ENCODE measurements at places on chromosomes 12 and 14.
A peak's percentile ranks its signal among the peaks of the same experiment; 100 is the strongest.

DNA sequence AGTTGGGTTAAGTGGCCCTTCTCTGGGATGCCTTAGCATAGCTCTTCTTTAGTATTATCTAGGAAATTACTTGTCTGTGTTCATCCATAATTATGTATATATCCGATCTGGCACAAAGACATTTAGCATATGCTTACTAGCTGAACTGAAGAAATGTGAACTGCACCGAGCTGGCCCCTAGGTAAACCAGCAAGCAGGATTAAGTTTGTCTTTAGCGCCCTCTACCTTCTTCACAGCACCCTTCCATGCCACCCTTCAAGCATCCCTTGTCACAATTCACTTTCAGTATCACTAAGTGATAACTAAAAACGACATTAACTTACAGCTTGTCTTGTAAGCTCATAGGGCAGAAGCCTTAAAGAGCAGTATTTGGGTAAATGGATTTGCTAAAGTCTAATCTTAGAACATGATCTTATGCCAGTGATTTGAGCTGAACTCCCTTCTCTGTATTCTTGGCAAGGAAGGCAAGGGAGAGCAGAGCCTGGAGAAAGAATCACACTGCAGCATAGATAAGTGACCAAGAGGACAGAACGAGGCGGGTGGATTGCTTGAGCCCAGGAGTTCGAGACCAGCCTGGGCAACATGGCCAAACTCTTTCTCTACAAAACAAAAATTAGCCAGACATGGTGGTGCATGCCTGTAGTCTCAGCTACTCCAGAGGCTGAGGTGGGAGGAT is 2.6 kb upstream of the HAL start:
- peak; percentile 16 for DNase-seq

DNA sequence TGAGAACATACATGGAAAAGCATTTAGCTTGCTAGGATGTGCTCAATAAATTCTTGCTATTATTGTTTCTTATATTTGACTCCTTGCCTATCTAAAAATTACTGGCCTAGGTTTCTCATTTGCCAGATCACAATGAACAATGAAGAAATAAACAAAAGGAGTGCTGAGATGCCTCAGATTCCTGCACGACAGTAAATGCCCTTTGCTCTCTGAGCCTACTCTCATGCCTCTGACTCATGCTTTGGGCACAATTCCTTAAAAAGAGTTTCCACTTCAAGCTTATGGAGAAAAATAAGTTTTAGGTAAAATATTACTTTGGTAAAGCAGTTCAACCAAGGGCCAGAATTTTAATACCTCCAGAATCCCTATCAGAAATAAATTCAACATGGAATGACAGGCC is 30.9 kb downstream of the GRIN2B start:
- DNase-seq, result no peak

- no peak for DNase-seq
Measured at GRCh38 chr12:54956818-54957641, 27.5 kb downstream of the TESPA1 start.

GRCh38 chr12:130714091-130714590 is 2.0 kb downstream of the RIMBP2 start:
- DNase-seq, result no peak

DNA sequence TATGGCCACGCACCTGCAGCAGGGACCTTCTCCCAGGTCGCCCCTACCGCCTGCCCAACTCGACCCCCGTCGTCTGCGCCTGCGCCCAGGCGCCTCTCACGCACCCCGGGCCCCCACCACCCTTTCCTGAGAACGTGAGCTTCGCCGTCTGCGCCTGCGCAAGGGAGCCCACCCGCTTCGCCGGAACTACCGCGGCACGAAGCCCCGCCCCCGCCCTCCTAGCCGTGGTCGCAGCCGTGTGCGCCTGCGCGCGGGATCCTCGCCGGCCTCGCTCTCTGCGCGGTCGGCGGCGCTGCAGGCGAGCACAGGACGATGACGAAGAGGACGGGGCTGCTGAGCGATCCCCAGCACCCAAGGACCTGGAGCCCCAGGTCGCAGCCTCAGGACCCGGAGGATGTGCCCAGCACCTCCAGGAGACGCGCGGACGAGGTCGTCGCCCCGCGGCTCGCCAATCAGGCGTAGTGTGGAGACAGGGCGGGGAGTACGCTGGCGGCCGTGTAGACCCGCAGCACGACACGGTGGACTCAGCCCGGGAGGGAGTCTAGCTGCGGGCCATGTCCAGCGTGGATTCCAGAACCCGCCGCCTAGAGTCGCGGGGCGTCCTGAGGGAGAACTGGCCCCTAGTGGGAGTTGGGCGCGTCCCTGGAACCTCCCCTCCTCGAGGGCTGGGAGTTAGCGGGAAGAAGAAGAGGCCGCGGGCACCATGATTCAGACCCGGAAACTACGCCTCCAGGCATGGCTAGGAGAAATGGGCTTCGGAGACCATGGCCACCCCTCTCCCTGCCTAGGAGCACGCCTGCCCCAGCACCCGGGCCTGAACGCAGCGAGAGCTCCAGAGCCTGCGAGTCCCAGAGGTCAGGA is 1120.8 kb upstream of the TMEM132C start:
- DNase-seq, result no peak

GRCh38 chr12:117473856-117474255 is 112.4 kb upstream of the NOS1 start:
- no peak for DNase-seq

DNA sequence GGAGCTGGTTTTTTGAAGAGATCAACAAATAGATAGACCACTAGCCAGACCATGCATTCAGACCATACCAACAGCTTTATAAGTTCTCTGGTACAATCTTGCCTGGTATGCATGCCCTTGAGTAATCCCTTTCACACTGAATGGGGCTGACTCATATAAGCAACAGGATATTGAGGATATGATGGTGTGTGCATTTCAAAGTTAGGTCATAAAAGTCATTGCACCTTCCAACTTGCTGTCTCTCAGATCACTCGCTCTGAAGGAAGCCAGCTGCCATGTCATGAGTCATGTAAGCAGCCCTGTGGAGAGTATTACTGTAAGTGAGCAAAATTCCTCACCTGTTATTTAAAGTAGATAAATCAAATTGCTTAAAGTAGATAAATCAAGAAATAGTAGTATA is 45.0 kb upstream of the OR6J1 start:
- no peak for DNase-seq

DNA sequence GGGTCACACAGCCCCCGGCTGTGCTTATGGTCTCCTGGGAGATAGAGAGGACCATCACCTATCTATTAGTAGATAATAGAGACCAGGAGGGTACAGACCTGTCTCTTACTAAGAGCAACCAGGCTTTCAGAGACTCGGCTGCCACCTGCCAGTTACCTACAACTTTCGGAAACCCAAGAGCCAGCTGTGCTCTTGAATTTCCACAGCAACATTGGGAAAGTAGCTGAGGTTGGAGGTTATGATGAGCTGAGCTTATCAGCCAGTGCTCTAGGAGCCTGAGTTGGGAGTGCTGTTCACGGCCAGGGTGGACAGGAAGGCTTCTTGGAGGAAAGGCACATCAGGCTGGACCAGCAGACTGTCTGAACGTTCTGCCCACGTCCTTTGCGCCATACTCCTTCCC is 67.6 kb downstream of the RIN3 start:
- DNase-seq, result no peak

GRCh38 chr12:58341791-58342190 is 400.4 kb downstream of the ATP23 start:
- no peak for DNase-seq

GRCh38 chr14:76531821-76532318 is 155.9 kb downstream of the ESRRB start:
- no peak for DNase-seq

- DNase-seq, result no peak
Measured at GRCh38 chr14:40576880-40577478, 1029.7 kb upstream of the LRFN5 start.

DNA sequence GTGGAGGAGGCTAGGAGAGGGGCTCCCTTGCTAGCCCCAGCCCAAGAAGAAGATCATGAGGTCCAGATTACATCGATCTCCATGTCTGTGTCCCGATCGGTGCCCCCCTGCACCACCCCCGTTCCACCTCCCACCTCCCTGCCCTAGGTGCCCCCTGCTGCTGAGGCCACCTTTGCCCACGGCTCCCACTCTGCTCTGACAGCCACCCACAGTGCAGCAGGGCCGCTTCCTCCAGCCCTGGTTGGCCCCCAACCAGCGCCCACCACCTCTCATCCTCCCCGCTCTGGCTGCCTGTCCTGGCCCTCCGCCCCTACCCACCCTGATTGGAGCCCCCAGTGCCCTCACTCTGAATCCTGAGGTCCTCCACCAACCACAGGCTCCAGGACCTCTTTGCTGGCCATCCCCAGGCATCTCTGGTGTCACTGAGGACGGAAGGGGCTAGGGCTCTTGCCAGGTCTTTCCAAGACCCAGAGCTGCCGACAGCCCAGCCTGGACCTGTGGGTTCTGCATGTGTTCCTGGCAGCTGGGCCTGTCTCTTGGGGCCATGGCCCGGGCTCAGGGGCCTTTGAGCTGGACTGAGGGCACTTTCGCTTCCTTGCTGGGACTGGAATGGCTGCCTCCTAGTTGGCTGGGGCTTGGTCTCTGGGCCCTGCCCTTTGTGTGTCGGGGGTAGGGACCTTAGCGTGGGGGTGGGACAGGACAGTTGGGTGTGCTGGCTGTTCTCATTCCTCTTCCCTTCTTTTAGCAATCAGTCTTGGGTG is 7.2 kb upstream of the PLXNC1 start:
- no peak for DNase-seq

GRCh38 chr12:34347367-34347766 is 325.1 kb downstream of the ALG10 start:
- DNase-seq, result no peak

GRCh38 chr12:75489613-75490210 is 9.2 kb downstream of the GLIPR1 start:
- no peak for DNase-seq

DNA sequence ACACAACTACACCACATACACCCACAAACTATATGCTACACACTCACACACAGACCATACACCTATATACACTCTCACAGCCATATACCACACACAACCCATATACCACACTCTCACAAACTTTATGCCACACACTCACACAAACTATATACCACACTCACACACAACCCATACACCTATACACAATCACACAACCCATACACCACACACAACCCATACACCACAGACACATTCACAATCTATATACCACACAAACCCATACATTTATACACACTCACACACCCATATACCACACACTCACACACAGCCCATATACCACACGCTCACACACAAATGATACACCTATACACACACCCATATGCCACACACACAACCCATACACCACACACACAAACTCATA is 163.3 kb downstream of the TMEM121 start:
- no peak for DNase-seq

GRCh38 chr14:57479197-57479596 is 14.5 kb downstream of the CCDC198 start:
- no peak for DNase-seq
